ENCODE measurements at places on chromosomes 6 and 20.
A peak's percentile ranks its signal among the peaks of the same experiment; 100 is the strongest.

DNA sequence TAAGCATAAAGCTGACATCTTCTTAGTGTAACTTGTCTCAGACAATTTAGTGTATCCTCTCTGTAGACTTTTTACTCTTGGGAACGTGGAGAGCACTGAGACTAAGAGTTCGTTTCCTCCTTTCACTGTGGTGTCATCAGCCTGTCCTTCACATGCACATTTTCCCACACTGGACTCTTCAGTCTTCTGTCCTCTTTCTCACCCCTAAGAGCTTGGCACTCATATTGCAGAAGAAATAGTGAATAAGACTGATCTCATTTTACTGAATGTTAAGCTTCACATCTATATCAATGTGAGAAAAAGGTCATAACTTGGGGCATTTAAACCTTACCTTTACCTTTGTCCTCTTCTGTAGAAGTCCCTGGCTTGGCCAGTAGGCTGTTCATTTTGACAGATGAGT lies 25.6 kb downstream of the FUCA2 start:
- no peak for DNase-seq

DNA sequence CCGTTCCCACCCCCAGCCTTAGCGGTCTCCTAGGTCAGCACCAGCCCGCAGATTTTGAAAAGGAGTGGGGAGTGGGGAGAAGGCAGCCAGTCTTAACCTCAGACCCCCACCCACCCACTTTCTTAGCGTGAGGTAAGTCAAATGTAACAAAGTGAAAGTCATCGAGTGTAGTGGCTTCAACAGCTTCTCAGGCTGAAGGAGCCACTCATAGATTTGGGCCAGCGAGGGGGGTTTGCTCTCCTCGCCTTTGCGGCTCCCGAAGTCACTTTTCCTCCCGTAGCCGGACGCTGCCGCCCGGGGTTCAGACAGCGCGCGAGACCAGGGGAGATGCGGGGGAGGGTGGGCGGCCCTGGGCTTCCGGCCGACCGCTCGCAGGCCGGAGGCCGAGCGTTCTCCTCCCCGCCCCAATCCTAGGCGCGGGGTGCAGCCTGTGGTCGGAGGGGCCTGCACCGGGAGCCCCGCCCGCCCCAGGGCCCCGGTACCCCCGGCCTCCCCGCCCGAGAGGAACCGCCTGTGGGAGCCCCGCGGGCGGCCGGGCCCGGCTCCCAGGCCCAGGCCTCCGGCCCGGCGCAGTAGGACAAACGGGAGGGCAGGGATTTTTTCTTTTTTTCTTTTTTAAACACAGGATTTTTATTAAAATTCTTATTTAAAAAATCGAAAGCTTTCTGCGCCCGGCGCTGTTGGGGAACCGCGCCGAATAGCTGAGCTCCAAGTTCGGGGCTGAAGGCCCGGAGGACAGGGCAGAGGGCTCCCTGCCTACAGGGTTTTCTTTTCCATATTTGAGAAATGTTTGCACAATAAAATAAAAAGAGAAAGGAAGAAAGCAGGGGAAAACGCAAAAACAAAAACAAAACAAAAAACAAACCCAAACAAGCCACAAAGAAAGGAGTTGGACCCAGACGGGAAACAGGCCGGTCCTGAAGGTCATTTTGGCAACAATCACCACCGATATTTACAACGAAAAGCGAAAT lies 3.2 kb downstream of the NKX2-2 start:
- no peak for DNase-seq

- no peak for DNase-seq
These were observed 796.5 kb downstream of the PRIM2 start for GRCh38 chr6:58113960-58114359.

DNA sequence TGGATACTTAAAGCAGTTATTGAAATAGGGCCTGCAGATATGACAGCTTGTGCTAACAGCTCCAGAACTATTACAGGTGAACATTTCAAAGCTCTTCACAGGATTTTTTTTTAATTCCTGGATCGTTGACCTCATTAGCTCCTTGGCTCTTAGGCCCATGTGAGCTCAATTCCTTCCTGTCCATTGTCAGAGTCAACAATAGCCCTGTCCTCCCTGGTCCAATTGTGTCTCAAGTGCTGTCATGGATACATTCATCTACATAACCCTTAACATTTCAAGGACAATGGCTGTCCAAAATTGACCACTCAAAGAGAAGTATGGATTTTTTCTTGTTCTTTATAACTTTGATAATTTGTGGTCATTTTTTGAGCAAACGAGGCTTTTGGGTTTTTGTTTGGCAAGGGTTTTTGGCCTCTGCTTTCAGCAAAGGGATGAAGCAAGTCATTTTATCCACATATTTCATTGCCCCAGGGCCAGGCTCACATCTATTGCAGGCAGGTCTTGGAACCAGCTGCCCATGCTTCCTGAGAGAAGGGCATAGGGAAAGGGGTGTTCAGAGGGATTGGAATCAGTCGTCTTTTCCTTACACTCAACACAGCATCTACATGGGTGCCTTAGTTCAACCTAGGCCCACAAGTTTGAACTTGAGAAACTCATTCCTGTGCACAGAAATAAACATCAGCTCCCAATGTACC lies 282.1 kb downstream of the TPBG start:
- DNase-seq, result no peak

DNA sequence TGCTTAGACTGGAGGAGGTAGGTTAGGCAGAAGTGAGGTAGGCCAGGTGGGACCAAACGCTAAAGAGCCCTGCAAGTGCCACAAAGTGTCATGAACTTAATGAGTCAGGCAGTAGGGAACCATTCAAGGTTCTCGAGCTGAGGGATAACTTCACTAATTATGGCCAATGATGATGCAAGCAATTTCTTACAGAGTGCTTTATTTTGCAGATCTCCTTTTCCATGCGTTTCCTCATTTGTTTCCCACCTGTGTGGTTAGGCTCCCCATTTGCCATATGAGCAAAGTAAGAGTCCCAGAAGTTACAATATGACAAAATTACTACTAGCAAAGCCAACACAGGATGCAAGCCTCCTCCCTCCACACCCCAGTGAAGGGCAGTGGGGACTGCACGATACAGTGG lies 36.5 kb upstream of the PSMF1 start:
- DNase-seq, result no peak

DNA sequence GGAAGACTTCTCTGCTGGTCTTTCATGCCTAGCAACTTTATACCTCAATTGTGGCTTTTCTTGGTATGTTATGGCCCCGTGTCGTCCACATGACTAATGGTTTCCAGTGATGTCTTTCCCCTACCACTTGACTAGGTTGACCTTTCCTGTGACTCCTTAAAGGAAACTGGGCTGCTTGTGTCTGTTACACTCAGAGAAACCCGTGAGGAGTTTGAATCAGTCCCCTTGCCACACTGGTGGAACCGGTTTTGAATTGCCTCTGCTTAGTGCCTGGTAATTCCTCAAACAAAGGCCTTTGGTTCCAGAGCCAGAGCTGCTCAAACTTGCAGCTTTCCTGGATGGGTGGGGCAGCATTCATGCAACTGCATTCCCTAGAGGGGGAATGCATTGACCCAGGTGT lies 21.9 kb downstream of the ECT2L start:
- peak; percentile 69 for DNase-seq

DNA sequence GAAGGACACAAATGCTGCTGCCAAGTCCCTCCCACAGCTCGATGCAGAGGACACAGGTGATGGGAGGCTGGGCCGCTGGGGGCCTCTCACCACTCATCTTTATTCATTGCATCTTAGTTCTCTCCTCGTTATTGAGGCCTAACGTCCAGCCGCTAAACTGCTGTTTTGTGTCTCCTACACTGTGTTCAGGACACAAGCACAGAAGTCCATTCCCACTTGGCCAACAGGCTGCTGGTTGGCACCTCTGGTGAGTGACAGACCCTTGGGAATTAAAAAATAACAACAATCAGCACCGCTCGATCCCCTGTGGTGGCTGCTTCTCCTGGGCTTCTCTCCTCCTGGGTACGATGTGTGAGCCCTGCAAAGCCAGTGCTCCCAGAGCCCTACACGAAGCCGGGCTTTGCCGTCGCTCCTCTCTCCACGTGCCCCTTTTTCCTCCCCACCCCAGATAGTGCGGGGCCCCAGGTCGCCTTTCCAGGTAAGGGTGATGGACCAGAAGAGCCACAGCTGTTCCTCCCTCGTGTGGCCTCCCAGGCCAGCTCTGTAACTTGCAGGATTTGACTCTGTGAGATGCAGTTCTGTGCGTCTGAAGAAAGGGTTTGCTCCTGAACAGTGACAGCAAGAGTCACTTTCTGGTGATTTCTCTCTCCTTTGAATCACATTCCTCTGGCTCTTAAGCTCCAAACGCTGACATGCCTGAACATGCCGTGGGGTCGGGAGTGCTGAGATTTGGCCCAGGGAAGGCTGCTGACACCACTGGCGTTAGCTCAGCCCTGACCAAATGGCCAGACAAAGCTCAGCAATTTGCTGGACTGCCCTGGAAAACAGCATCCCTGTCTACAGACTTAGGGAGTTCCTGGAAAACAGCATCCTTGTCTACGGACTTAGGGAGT lies 59.3 kb downstream of the DLL1 start:
- DNase-seq, result no peak

DNA sequence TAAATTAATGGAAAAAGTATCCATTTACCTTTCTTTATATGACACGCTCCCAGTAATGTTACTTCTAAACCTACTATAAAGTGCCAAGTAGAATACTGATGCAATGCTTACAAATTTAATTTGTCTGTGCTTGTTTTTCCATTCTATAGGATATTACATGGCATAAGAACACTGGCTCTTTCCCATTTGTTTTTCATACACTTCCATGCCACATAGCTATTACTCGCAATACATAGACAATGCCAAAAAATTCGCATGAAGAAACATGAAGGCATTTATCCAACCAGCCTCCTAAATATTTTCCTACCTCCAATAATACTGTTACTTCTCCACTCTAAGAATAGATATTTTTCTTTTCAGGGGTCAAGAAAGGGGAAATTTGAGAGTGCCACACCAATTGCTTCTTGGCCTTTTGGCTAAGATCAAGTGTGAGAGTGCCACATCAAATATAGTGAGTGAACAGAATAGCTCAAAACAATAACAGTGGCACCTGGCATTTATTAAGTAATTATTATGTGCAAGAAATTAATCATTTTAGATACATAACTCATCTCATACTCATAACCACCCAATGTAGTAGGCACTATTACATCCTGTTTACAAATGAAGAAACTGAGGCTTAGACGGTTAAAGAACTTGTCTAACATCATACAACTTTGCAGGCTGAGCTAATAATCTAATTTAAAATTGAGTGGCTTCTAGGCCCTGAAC lies 845 bp upstream of the DST start:
- peak; percentile 24 for DNase-seq

DNA sequence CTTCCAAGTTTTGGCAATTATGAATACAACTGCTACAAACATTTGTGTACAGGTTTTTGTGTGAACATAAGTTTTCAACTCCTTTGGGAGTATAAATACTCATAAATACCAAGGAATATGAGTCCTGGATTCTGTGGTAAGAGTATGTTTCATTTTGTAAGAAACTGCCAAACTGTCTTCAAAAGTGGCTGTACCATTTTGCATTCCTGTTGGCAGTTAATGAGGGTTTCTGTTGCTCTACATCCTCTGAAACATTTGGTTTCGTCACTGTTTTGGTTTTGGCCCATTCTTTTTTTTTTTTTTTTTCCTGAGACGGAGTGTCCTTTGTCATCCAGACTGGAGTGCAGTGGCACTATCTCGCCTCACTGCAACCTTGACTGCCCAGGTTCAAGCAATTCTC lies 8.5 kb downstream of the AP5S1 start:
- DNase-seq, result no peak

DNA sequence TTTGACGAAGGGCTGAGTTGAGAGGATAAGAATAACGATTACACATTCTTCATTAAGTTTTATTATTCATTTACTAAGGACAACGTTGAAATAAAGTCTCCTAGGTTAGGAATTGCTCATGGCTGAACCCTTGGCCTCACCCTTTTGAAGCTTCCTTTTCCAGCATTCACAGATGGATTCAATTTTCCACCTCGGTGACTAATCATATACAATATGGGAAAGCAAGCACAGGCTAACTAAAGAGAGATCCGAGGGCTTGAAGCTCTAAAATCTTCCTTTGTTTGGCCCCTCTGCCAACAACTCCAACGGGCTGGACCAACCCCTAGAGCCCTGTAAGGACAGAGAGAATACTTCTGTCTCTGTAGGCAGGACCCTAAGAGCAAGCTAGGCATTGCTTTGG lies 159.5 kb downstream of the SOD2 start:
- DNase-seq, result peak; percentile 74

- DNase-seq, result no peak
These were observed 124.7 kb upstream of the DST start for GRCh38 chr6:56767435-56767834.

GRCh38 chr6:3797231-3798054 lies 45.9 kb upstream of the PXDC1 start:
- peak; percentile 94 for DNase-seq

DNA sequence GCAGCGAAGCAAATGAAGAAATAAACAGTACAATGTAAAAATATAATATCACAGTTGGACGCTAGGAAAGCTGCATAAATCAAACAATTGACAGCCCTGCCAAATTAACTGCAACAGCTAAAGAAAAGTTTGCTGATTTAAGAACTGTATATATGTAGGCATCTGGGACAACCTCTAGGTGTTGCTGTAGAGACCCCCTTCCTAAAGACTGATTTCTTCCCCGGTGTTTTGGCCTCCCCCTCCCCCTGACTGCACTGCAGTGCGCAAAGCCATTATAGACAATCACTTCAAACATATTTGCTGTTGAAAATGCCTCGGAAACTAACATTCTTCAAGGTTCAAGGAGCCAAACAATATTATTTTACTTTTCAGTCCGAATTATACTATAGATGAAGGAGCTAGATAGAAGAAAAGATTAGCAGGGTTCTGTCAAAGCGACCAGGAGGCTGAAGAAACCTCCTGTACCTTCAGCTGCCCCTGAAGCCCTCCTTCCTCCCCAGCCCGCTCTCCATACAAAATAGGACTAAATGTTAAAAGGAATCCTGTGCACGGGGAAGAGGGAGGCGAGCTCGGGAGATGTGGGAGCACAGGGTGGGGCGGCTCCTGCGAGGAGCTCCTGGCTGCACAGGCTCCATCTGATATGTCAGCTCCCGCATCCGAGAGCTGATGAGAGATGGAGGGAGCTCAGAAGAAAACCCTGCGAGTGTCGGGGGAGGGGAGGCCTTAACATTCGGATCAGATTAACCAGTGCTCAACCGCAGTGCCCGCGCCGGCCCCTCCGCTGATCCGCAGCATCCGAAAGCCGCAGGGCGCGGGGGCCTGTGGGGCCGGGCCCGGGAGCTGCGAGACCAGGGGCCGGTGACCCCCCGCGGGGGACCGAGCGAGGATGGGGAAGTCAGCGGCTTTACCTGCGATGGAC lies 822 bp downstream of the ELOVL4 start:
- peak; percentile 37 for DNase-seq

- DNase-seq, result no peak
These were observed 167.9 kb upstream of the SYNCRIP start for GRCh38 chr6:85810558-85810957.

GRCh38 chr6:2959909-2960719 lies 11.3 kb downstream of the SERPINB6 start:
- DNase-seq, result peak; percentile 94

- DNase-seq, result no peak
These were observed 382.3 kb upstream of the ID4 start for GRCh38 chr6:19454721-19455392.

Data from fibroblast of skin of back (primary cell).